Fibroblast of lung (primary cell): ENCODE measurements at places on chromosomes 7 and 10. TPM values are rescaled to one million over a fixed set of nuclear protein-coding genes. Genes with fewer than 3 reads are reported as not detected.

DNA sequence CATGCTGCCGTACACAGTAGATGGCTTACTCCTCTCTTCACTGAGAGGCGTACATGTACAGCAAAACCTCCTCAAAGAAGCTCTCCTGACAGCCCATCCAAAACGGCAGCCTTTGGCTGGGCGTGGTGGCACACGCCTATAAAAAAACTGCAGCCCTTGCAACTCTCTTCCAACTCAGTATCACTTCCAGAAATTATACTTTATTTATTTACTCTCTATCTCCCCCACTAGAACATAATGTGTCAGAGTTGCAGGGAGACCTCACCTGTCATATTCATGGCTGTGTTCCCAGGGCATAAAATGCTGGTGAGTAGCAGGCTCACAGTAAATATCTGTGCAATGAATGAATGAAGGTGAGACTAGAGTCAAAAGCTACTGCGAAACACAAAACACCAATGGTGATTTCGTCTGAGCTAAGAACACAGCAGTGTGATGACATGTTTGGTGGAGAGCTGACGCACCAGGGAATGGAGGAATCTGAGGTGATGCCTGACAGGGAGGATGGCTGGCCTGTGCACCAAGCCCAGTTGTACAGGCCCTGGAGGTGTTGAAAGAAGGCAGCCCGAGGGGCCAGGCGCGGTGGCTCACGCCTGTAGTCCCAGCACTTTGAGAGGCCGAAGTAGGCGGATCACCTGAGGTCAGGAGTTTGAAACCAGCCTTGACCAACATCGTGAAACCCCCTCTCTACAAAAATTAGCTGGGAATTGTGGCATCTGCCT is 55.3 kb downstream of the COBL start:
- no peak for DNase-seq

OPALIN gene
- not detected in 2 replicates for total RNA-seq

DNA sequence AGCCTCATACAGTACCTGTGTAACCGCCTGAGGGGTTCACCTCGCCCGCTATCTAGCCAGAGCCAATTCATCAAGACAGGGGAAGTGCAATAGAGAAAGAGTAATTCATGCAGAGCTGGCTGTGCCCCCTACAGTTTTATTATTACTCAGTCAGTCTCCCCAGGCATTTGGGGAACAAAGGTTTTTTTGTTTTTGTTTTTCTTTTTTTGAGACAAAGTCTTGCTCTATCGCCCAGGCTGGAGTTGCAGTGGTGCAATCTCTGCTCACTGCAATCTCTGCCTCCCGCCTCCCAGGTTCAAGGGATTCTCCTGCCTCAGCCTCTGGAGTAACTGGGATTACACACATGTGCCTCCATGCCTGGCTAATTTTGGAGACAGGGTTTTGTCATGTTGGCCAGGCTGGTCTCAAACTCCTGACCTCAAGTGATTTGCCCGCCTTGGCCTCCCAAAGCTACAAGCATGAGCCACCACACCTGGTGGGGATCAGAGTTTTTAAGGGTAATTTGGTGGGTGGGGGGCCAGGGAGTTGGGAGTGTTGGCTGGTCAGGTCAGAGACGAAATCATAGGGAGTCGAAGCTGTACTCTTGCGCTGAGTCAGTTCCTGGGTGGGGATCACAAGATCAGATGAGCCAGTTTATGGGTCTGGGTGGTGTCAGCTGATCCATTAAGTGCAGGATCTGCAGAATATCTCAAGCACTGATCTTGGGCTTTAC is 116.5 kb downstream of the MARCHF5 start:
- no peak for DNase-seq

DNA sequence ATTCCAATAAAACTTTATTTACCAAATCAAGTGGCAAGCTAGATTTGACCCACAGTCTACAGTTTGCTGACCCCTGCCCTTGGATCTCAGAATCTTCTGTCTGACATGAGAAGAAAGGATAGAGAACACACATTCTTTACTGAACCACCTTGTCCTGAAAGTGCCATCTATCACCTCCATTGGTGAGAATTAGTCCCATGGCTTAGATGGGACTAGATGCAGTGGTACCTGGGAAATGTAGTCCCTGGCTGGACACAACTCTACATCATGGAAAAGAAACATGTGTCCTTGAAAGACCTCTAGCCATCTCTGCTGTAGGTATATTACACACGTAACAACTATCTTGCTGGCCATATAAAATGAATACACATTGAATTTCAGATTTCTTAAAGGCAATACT is 336.2 kb downstream of the LHFPL3 start:
- no peak for DNase-seq
